Diencephalon (tissue), 1 donor: ENCODE measurements at places on chromosomes 7 and 10. TPM values are rescaled to one million over a fixed set of nuclear protein-coding genes. Genes with fewer than 3 reads are reported as not detected.

PSD gene
- 108 TPM for total RNA-seq

CALML5 gene
- total RNA-seq = not detected

CHAT gene
- 2.3 TPM for total RNA-seq

CALHM2 gene
- 2.5 TPM for total RNA-seq

PIK3CG gene
- total RNA-seq = 1.8 TPM

TUBB8 gene
- total RNA-seq = not detected

MLXIPL gene
- total RNA-seq = 0.69 TPM

CRTAC1 gene
- total RNA-seq = 55.8 TPM

IMPDH1 gene
- total RNA-seq = 31.8 TPM

BAMBI gene
- 10.4 TPM for total RNA-seq

HSPA12A gene
- total RNA-seq = 41.1 TPM

RPEL1 gene
- total RNA-seq = not detected

CPXM2 gene
- 4.8 TPM for total RNA-seq

CNPY1 gene
- total RNA-seq = 0.46 TPM

VENTX gene
- 0.23 TPM for total RNA-seq

GIMAP8 gene
- 2.8 TPM for total RNA-seq

OR9A2 gene
- 0.69 TPM for total RNA-seq

DGKB gene
- 45.2 TPM for total RNA-seq

IFIT2 gene
- total RNA-seq = 11.1 TPM

PODXL gene
- 13.8 TPM for total RNA-seq

GNG11 gene
- 6.5 TPM for total RNA-seq

SPDYE8 gene
- 0.46 TPM for total RNA-seq

HUS1 gene
- 24.7 TPM for total RNA-seq

CCZ1 gene
- 119 TPM for total RNA-seq
